ENCODE measurements at places on chromosomes 5 and 9.

DNA sequence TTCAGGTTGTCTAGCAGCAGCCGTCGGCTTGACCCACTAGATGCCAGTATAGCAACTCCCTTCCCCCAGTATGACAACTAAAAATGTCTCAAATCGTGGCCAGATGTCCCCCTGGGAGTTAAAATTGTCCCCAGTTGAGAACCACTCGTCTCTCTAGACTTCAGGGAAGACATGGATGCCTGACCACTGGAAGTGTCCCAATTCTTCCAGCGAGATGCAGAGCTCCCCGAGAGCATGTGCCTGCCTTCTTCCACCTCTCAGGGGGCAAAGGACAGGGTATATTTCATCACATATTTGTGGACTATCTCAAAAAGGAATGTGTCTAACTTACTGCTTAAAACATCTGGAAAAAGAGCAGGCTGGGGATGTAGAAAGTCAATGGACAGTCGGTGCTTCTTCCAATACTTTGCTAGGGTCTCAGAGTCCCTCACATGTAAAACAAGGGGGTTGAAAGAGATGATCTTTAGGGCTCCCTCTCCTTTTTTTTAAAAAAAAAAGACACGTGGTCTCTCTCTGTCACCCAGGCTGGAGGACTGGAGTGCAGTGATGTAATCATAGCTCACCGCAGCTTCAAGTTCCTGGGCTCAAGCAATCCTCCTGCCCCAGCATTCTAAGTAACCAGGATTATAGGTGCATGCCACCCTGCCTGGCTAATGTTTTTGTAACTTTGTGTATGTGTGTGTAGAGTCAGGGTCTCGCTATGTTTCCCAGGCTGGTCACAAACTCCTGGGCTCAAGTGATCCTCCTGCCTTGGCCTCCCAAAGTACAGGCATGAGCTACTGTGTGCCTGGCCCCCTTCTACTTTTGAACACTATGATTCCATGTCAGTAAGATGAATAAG, 190.6 kb downstream of the DAB2IP start:
- DNase-seq: no peak

DNA sequence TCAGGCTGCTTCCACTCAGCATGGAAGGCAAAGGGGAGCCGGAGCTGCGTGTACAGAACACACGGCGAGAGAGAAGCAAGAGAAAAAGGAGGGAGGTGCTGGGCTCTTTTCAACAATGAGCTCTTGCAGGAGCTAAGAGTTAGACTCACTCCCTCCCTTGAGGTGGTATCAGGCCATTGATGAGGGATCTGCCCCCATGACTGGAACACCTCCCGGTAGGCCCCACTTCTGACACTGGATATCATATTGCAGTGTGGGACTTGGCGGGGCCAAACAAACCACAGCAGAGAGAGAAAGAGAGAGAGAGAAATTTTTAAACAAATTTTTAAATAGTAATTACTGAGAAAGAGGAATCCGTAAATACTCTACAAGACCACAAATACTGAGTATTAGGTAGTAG, 182.2 kb downstream of the TRIO start:
- no peak for DNase-seq

- DNase-seq: peak; percentile 10
Measured at GRCh38 chr9:125066839-125067619, 76.3 kb downstream of the SCAI start.

GRCh38 chr9:121282277-121283079, 14.5 kb downstream of the GSN start:
- DNase-seq: no peak

DNA sequence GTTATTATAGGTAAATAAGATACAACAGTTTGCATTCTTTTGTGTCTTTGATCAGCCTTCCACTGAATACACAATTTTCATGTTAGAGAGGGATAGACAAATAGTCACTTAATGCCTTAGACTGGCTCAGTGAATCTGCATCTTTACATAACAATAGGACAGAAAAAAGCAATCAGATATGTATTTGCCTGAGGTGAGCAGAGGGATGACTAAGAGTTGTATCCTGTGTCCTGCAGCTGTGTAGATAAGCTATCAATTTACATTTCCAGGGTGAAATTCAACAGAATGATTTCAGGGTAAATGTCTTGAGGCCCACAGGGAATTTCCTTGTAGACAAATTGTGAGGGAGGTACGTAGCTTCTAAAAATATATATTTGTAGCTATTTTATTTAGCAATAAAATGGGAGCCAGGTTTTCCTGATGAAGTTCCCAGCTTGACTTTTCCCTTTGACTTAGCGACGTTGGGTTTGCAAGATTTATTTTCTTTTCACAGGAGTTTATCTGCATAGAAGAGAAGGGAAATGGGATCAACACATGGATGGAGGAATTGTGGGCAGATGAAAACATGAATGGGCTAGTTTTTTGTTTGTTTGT, 586.1 kb upstream of the CDH6 start:
- DNase-seq: peak; percentile 44

- DNase-seq: peak; percentile 28
Measured at GRCh38 chr9:94851467-94851866, 125.0 kb downstream of the AOPEP start.

DNA sequence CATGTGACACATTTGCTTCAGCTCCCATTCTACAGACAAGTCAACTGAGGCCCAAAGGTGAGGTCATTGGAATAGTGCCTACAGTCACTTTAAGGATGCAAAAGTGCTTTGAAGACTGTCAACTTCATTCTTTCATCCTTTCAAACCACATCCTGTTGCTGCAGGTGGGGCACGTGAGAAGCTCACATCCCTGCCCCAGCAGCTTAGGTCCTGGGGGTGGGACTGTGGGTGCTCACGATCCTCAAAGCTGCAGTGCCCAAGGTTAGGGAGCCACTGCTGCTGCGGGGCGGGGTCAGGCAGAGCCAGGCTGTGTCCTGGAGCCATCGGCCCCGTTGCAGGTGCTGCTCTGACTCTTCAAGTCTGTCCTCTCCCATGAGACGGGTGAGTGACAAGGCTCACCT, 57.9 kb upstream of the IER5L start:
- DNase-seq: no peak

DNA sequence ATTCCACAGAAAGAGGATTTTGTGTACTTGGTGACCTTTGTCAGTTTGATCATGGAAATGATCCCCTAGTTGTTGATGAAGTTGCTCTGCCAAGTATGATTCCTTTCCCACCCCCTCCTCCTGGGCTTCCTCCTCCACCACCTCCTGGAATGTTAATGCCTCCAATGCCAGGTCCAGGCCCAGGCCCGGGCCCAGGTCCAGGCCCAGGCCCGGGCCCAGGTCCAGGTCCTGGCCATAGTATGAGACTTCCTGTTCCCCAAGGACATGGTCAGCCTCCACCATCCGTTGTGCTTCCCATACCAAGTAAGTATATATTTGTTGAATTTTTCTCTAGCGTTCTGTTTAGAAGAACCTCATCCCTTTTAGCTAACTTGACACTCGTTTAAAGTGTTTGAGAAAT, 30.0 kb downstream of the RBM27 start:
- no peak for DNase-seq

- DNase-seq: no peak
Measured at GRCh38 chr9:137192448-137192780, 3.9 kb downstream of the SSNA1 start.

- peak; percentile 24 for DNase-seq
Measured at GRCh38 chr5:39992617-39993202, 567.9 kb upstream of the DAB2 start.

GRCh38 chr5:174172152-174172551, 126.6 kb downstream of the NSG2 start:
- DNase-seq: no peak

- peak; percentile 16 for DNase-seq
Measured at GRCh38 chr9:93468763-93469456, 15.5 kb upstream of the FAM120AOS start.

GRCh38 chr5:61023131-61023530, 78.1 kb downstream of the NDUFAF2 start:
- DNase-seq: no peak

GRCh38 chr9:32663741-32664140, 28.3 kb upstream of the TAF1L start:
- no peak for DNase-seq

- DNase-seq: no peak
Measured at GRCh38 chr9:86953181-86953580, 5.9 kb upstream of the GAS1 start.

GRCh38 chr5:125113328-125113727, 366.9 kb upstream of the ZNF608 start:
- no peak for DNase-seq

DNA sequence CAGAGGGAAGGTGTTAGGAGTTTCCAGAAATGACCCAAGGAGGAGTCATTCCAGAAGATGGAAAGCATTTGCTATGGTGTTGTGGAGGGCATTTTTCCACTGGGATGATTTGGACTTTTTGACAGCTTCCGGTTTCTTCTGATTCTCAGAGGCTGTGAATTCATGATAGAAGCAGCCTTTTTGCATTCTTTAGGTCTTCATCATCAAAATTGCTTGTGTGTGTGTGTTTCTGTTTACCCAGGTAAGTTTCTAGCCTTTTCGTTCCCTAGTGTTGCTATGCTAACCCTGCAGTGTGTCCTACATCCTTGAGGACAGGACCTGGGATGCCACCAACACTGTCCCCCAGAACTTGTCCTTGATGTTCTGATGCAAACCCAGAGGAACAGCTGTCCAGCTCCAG, 19.6 kb downstream of the IRX1 start:
- peak; percentile 65 for DNase-seq

DNA sequence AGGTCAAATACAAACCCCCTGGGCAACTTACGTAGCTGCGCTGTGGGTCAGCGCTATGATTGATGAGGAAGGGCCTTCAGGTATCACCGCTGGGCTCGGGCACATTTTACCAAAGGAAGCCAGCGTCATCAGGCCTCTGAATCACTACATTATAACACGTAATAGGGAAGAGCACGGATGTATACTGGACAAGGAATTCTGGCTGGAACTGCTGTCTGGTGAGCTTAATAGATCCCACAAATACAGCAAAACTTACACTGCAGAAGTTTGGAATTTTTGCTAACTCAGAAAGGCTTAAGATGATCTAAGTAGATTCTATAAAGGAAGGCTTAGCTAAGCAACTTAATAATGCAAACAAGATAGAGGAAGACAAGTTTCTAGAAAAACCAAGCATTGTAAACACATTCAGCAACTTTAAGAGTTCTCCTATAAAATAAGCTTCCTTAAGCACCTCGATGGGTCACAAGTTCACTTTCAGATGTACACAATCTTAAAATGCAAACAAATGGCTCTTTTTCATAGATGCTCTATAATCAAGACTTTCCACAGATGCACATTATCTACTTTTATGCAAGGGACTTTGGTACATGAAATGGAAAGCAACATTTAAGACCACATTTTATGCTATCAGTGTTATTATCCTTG, 360.1 kb upstream of the PANK3 start:
- DNase-seq: no peak

- DNase-seq: peak; percentile 40
Measured at GRCh38 chr9:81575956-81576355, 113.4 kb downstream of the TLE1 start.

- no peak for DNase-seq
Measured at GRCh38 chr9:131677049-131677443, 62.8 kb downstream of the RAPGEF1 start.

GRCh38 chr9:96149533-96150280, 152.3 kb downstream of the HSD17B3 start:
- no peak for DNase-seq

GRCh38 chr9:115071176-115071575, 46.8 kb downstream of the TNC start:
- no peak for DNase-seq

DNA sequence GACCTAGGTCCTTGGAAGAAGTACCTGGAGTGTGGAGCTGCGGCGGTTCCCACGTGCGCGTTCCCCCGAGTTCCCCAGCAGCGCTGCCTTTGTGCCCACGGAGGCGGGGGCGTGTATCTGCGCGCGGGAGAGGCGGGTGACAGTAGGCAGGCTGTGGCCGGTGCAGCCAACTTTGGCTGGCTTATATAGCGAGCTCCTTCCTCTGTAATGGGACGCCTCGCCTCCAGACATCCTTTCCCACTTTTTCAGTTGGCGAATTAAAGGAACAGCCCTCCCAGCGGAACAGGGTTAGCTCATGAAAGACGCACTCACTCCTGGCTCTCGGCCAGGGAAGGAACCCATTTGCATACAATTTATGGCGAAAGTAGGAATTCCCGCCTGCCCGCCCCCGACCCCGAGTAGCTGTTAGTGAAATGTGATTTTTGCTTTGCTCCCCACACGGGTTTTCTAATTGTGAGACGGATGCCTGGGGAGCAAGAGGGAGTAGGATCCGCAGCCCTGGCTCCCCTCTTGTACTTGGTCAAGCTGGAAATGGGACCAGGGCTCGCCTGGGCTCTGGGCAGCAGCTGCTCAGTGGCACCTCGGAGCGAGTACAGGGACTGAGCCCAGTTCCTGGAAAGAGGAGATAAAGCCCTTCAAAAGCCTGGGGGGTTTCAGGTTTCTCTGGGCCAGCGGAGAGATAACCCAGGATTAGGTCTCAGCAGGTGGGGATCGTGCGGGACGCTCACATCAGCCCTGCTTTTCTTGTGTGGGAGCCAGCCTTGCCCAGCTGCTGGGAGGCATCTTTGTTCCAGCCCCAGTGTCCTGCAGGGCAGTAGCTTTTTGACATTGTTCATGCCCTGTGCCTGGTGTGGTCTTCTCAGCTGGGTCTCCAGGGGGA, at the start of gene TNC:
Gene TNC, minus strand, starts transcription at position 159 of the 880 bp plus-strand sequence. CDS start 27,139 bp downstream, outside the sequence.
- peak; percentile 89 for DNase-seq

DNA sequence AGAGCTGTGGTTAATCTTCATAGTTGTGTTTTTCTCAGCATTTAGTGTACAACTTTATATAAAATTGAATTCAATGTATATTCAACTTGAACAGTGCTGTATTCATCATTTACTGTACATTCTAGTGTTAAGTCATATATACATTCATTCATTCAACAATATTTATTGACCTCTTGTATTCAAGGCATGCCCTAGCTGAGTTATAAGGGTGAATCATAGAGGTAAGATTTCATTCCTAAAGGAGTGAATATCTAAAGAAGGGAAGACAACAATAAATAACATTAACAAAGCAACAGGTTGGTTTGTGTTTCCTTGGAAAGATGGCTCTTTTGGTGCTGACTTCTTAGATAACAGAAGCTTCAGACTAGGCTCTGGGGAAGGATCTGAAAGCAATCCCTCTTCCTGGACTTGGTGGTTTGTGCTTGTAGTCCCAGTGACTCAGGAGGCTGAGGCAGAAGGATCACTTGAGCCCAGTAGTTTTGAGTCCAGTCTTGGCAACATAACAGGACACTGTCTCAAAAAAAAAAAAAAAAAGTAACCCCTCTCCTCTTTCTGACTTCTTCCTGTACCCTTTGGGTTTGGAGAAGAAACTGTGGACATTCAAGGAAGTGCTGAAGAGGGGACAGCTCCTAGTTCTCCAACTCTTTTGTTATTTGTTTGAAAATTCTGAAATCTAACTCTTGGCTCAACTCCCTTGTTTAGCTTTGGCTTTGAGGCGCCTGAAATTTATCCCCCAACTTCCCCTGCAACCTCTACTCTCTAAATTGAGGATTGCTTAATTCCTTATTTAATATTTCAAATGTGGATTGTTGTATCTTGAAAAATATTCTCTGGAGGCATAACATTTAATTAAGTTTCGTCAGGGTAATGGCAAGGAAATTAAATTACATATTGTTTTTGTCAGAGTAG, 80.2 kb downstream of the OSTF1 start:
- DNase-seq: peak; percentile 51

- DNase-seq: no peak
Measured at GRCh38 chr9:84283946-84284345, 56.6 kb downstream of the SLC28A3 start.
